ENCODE measurements at places on chromosomes 6 and 20.

- DNase-seq, result no peak
These were observed 39.1 kb upstream of the MROH8 start for GRCh38 chr20:37218441-37218840.

DNA sequence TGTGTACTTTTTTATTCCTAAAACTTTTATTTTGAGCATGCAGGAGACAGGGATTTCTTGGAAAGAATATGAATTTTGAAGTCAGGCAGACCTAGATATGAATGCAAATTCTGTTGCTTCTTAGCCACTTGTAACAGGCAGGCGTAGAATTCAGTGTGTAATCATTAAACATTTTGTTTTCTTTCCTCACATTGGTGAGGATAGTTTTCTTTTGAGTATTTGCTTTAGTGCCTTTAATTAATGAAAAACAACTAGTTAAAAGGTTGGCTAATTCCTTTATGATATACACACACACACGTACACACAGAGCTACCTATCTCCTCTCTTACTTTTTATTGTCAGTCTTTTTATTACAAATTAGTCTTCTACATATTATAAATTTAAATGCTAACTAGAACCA, 342.3 kb downstream of the CDKAL1 start:
- DNase-seq, result no peak

GRCh38 chr6:156658186-156658965, 118.8 kb upstream of the ARID1B start:
- DNase-seq, result no peak

DNA sequence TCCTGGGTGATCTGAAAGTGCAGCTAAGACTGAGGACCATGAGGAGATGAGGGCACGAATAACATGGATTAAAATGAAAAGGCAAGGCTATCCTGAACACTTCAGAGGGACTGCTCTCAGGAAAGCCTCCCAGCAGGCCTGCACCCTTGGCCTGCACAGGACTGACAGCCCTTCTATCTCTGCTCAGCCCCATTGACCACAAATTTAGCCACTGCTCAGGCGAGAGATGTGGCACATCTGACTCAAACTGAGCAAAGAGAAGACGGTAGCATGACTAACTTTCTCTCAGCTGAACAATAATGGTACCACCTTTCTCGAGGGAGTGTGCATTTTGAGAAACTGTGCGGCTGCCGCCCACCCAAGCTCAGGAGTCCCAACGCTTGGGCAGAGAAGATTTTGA, 257.5 kb downstream of the ADGB start:
- DNase-seq, result no peak

DNA sequence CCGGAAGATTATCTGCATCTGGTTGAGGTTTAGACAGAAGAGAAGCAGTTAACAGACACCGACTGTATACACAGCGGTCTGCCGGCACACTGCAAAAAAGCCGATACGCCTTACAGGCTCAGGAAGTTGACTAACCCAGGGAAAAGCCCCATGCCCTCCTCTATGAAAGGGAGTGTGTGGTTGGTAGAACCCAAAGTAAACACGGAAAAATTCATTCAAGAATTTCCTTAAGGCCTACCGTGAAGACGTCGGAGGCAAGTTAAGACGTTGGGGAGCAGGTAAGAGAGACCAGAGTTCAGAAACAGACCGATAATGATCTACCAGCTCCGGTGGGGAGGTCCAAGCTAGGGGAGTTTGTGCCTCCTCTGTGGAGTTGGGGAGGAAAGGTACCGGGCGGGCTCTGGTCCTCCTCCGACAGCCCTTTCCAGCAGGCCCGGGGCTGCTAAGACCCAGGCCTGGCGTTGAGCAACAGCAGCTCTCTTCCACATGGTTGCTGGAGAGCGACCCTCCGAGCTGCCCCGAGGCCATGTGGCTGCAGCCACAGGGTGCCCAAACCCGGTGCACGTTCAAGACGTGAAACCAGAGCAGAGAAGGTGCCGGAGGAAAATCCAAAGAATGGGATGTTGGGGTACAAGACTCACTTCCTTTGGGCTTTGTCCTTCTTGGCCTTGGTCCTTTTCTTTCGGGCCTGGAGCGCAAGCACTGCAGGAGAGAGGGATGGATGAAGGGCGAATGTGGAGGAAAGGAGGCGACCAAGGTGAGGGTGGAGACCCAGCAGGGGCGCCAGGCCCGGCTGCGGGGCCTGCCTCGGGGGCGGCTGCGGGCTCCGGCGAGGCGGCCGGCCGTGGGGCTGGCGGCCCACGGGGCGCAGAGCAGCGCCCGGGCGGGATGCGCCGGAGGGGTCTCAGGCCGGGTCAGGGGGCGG, 809 bp downstream of the SRPK1 start:
- no peak for DNase-seq

DNA sequence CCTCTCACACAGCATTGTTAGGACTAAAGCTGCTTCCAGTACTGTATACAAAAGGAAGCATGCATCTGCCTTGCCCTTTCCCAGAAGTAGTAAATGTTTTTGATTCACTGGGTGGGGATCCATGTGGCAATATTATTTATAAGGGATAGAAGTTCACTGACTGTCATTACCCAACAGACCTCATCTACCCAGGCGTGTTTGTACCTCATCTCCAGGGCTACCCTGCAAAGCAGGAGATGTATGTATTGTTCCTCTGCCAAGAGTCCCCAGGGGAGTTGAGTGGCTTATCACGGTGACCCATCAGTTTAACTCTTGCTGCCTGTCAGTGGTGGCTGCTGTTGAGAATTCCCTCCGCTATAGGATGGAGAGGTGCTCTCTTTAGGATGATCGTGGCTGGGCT, 42.5 kb downstream of the SLC24A3 start:
- no peak for DNase-seq

DNA sequence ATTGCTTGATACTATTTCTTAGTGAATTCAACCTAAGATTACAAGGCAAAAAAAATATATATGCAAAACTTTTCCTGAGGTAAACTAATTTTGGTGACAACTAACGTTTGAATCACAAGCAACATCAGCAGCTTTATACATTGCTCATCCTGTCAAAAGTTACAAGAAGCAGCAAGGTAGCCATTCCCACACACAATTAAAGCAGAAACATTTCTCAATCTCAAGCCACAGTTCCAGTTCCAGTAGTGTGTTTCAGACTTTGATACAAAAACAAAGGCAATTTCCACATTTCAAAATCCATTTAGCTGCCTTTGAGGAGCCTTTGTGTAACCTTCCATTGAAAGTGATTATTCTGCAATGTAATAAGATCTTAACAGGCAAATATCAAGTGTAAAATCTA, 191.0 kb downstream of the WDR27 start:
- no peak for DNase-seq

GRCh38 chr6:106116125-106116832, 30.1 kb downstream of the PRDM1 start:
- no peak for DNase-seq

- DNase-seq, result no peak
These were observed 275.1 kb downstream of the CDC5L start for GRCh38 chr6:44662461-44663121.

DNA sequence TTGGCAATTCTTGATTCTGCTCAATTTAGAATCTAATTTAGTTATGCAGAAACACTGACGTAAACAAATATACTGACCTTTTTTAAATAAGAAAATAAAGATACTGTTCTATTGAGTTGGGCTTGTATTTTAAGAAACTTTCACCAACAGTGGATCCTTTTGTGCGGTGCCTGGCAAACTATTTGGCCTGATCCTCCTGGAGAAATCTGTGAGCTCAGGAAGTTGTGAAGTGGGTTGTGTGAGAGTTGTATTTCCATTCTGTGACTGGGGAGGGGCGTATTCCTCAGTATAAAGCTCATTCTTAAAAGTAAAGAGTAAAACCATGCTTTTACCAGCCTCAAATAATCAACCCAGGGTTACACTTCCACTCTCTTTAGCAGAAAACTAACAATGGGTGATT, 85.6 kb downstream of the SEL1L2 start:
- no peak for DNase-seq

- DNase-seq, result no peak
These were observed 225.0 kb upstream of the ZNF217 start for GRCh38 chr20:53818457-53819177.

DNA sequence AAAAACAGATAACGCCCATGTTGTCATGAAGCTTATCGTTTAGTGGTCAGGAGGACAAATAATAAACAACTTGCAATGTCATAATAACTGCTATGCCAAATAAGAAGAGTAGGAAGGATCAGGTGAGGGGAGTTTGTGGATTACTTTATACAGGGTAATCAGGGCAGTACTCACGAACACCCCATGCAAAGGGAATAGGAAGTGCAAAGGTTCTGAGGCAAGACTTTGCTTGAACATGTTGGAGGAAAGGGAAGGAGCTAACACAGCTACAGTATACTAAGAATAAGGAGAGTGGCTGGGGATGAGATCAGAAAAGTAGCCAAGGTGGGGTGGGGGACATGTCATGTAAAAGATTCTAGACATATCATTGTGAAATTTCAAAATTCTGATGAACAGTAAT, 292.0 kb upstream of the RUNX2 start:
- DNase-seq, result no peak

GRCh38 chr20:51416532-51417249, 125.8 kb downstream of the NFATC2 start:
- no peak for DNase-seq

DNA sequence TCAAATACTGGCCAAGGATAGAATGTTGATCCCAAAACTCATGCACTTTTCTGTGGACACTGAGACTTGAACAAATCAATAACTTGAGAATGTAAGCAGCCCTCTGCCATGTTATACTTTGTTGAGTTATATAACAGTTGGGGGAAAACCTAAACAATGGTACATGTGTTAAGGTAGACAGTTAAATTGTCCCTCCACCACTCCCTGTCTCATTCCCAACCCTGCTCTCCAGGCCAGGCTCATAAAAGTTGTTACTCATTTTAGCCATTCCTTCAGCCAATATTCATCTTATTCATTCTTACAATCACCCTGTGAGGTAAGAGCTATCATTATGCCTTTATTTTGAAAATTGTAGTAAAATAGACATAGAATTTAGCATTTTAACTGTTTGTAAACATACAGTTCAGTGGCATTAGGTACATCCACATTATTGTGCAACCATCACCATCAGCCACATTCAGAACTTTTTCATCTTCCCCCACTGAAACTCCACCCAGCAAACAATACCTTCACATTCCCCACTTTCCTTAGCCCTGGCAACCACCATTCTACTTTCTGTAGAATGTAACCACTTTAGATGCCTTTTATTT, 38.2 kb upstream of the IER3 start:
- DNase-seq, result no peak

GRCh38 chr6:145031001-145031400, 704.3 kb downstream of the EPM2A start:
- DNase-seq, result no peak

DNA sequence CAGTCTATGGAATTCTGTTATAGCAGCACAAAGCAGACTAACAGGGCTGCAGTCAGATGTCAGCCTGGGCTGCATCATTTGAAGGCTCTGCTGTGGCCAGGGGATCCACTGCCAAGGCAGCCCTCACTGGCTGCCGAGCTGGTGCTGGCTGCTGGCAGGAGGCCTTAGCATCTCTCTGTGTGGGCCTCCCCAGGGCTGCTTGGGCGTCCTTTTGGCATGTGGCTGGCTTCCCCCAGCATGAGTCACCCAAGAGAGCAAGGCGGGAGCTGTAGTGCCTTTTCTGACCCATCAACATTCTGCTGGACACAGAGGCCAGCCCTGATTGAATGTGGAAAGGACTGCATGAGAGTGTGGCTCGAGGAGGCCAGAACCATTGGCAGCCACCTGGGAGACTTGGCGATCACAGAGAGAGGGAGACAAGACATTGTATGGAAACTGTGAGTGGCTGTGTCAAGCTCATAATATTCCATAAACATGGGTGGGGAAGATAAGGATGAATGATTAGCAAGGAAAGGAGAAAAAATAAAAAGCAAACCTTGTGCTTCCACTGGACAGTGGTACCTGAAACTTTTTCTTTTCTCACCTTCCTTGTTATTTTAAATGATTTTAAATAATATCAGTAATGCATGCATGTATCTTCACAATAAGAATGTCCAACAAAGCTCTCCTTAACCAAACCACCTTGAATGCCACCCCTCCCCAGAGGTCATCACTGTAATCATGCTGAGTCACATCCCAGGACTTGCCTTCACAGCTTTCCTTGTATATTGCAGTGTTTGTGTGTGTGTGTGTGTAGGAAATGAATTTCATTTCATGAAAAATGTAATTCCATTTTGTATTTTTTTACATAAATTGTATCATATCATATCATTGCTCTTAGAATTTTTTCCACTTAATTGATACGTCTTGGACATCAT, 55.0 kb upstream of the VSX1 start:
- no peak for DNase-seq

GRCh38 chr6:15427331-15428070, 181.6 kb downstream of the JARID2 start:
- DNase-seq, result no peak

DNA sequence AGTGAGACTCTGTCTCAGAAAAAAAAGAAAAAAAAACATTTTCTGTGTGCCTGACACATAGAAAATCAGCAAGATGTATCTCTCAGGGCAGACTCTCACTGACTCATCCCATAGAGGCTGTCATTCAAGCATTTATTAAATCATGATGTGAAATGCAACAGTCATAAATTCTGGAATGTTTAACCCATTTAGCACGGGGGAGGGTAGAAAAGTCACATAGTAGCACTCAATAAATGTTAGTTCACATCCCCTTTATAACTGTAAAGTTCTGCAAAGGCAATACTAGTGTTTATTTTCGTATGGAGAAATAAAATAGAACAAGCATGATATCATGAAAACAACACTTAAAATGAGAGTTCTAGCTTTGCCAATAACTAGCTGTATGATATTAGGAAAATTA, 15.5 kb upstream of the CARMIL1 start:
- DNase-seq, result no peak

GRCh38 chr6:35583893-35584688, 71.4 kb upstream of the TULP1 start:
- peak; percentile 50 for DNase-seq

DNA sequence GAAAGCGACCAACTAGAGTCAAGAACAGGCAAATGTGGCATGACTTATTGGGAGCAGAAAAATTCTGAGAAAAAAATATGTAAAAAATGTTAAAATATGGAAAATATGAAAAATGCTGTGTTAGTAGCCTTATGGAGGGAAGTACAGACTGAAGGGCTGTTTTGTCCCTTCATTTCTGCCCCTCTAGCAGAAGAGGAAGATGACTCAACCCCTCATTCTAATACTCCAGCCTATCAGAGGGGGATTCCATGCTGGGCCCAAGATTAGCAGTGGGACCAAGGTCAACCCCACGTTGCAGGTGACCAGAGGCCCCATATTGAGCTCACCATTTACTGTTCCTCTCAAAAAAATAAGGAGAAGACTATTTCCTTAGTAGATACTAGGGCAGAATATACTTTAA, 8.4 kb downstream of the MUC21 start:
- no peak for DNase-seq

DNA sequence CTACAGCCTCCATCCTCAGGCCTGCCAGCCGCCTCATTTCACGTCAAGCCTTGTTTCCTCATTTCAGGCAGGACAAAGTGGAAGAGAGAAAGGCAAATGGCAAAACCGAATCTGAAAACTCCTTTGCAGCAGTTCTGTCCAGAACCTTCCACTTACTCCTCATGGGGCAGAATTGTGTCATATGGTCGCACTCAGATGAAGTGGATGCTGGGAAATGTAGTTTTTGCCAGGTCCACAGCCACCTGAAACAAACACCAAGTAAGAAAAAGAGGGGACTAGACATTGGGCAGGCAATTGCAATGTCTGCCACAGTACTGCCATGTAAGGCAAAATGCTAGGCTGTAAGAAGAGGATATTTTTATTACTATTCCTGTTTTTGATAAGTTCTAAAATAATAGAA, 44.9 kb downstream of the ISM1 start:
- DNase-seq, result no peak
